HT-29 (cell line): ENCODE measurements at places on chromosomes 2 and 18. TPM values are rescaled to one million over a fixed set of nuclear protein-coding genes. Genes with fewer than 3 reads are reported as not detected.

Gene AQP4
- total RNA-seq = not detected in 2 replicates

Gene DAPL1
- total RNA-seq = not detected in 2 replicates

Gene TNFAIP6
- total RNA-seq = not detected in 2 replicates

Gene NGEF
- total RNA-seq = 13.4 and 13.5 TPM in 2 replicates

Gene CCDC74B
- 0.33 and 2.0 TPM in 2 replicates for total RNA-seq

Gene TACR1
- not detected in 2 replicates for total RNA-seq

Gene CD302
- total RNA-seq = 1.8 and 2.0 TPM in 2 replicates

Gene CDH20
- total RNA-seq = not detected in 2 replicates

Gene TMEM163
- total RNA-seq = not detected in 2 replicates

Gene ATP6V1C2
- not detected in 2 replicates for total RNA-seq

Gene TRAK2
- total RNA-seq = 6.8 and 10.0 TPM in 2 replicates

Gene LDAH
- 7.4 and 14.4 TPM in 2 replicates for total RNA-seq

Gene SERTAD2
- 6.1 and 6.6 TPM in 2 replicates for total RNA-seq

Gene TUBA3E
- not detected in 2 replicates for total RNA-seq

Gene CRACDL
- 7.6 and 9.5 TPM in 2 replicates for total RNA-seq

Gene DOK6
- not detected in 2 replicates for total RNA-seq

Gene SUPT7L
- total RNA-seq = 21.4 and 22.9 TPM in 2 replicates

Gene RUFY4
- not detected in 2 replicates for total RNA-seq

Gene TEKT4
- not detected in 2 replicates for total RNA-seq

Gene SERPINB13
- total RNA-seq = not detected in 2 replicates

Gene DLGAP1
- 0.08 and 0.53 TPM in 2 replicates for total RNA-seq

Gene PIEZO2
- total RNA-seq = not detected in 2 replicates

Gene HAUS1
- 21.3 and 25.4 TPM in 2 replicates for total RNA-seq

Gene ALLC
- total RNA-seq = not detected in 2 replicates

Gene CNDP1
- not detected in 2 replicates for total RNA-seq

Gene GKN2
- not detected in 2 replicates for total RNA-seq

Gene DLX2
- not detected in 2 replicates for total RNA-seq

Gene SERPINB5
- 12.9 and 13.4 TPM in 2 replicates for total RNA-seq

Gene CHPF
- total RNA-seq = 70.1 and 75.4 TPM in 2 replicates

Gene ESPNL
- total RNA-seq = not detected in 2 replicates

Gene CEP68
- total RNA-seq = 2.2 and 3.4 TPM in 2 replicates

Gene PLA2R1
- 9.3 and 12.2 TPM in 2 replicates for total RNA-seq

Gene DUSP19
- 0.37 and 0.51 TPM in 2 replicates for total RNA-seq

Gene ABCG5
- total RNA-seq = not detected in 2 replicates

Gene CLHC1
- 0.46 and 1.3 TPM in 2 replicates for total RNA-seq

Gene SNED1
- total RNA-seq = not detected in 2 replicates

Gene LBX2
- 4.8 and 5.0 TPM in 2 replicates for total RNA-seq

Gene TTN
- total RNA-seq = under 0.01 TPM in 2 replicates

Gene SLC14A1
- 5.9 and 6.2 TPM in 2 replicates for total RNA-seq

Gene TSPYL6
- 0.13 TPM in 1 of 2 replicates, not detected in the other for total RNA-seq

Gene REG3A
- not detected in 2 replicates for total RNA-seq

Gene GPC1
- total RNA-seq = 9.9 and 12.3 TPM in 2 replicates

Gene PSMA8
- not detected in 2 replicates for total RNA-seq

Gene GNLY
- not detected in 2 replicates for total RNA-seq

Gene CNTNAP5
- total RNA-seq = not detected in 2 replicates

Gene PTPN4
- 45.4 and 69.3 TPM in 2 replicates for total RNA-seq

Gene CNDP2
- total RNA-seq = 50.5 and 57.7 TPM in 2 replicates

Gene RGPD8
- 2.5 and 3.3 TPM in 2 replicates for total RNA-seq

Gene CIB4
- not detected in 2 replicates for total RNA-seq
